ENCODE measurements at places on chromosomes 12 and 14.

DNA sequence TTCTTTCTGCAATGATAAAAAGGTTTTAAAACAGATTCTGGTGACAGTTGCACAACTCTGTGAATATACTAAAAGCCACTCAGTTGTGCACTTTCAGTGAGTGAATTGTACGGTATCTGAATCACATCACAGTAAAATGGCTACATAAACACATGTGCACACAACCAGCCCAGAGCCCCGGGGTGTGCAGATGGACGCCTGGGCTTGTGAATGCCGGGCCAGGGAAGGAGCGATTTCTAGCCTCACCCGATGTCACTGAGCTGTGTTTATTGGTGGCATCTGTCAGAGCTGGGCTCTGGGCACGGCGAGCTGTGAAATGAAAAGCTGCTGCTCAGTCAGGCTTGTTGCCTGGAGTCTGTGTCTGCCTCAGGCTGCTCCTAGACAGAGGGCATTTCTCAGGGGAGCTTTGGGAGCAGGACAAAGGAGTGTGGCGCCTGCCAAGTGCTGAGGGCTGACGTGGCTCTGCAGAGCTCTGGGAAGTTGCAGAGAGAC lies 25.9 kb downstream of the RHOF start:
- DNase-seq = no peak

GRCh38 chr14:74574090-74574433 lies 38.0 kb downstream of the LTBP2 start:
- no peak for DNase-seq

GRCh38 chr12:24896171-24896570 lies 52.7 kb downstream of the BCAT1 start:
- no peak for DNase-seq

- no peak for DNase-seq
Observed at GRCh38 chr14:23128969-23129758, 10.1 kb upstream of the CEBPE start.

DNA sequence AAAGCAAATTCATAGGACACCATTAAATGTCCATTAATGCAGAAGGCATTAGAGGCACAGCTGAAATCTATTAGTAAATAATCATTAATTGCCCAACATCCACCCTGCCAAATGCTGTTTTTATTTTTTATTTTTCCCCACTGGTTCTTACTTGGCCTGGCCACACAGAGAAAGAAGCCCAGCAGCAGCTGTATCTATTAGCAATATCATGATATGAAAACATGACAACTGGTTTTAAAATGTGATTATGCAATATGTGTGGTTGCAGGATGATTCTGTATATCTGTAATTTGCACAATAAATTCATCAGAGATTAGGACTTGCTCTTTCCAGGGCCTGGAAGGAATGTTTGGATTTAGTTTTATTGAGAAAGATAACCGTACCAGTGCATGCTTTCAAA lies 44.9 kb downstream of the SIX6 start:
- no peak for DNase-seq
